AG04449 (cell line): ENCODE measurements at places on chromosomes 2 and 18.

DNA sequence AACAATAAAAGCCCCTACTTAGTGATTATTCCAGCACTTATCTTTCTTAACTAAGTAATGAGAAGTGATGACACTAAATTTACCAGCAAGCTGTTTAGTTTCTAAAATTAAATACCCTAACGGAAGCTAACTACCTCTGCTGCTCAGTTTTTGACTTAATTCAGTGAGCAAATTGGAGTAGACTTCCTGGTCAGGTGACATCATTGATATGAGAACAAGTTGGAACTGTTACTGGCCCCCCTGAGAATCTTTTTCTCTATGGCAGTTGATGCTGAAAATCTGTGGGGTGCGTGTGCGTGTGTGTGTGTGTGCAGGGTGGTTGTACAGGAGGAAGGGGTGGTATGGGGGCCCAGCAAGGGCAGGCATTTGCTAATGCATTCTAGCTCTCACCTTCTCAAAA, 35.5 kb upstream of the BMP10 start:
- DNase-seq: no peak

DNA sequence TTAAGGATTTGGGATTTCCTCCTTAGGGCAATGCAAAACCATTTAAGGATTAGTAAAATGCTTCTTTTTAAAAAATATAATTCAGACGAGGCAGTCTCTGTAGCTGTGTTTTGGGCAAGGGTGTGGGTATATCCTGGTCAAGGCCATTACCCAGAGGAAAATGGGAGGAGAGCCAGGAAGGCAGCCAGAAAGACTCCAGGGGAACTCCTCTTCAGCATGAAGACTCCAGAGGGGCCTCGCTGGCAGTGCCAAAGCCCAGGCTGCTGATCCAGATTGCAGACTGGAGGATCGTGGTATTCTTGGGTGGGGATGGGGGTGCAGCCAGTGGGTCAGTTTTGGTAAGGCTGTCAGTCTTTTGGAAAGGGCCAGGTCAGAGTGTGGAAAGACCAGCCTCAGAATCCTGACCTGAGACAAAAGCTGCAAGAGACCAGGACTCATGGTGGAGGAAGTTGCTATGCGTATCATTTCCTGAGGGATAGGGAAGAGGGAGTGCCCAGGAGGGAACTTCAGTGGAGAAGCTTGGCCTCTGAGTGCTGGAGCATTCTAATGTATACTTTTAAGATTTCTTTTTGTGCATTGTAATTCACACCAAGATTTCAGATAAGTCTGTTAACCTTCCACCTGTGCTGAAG, 20.9 kb upstream of the RAB11FIP5 start:
- DNase-seq: no peak

GRCh38 chr2:14398641-14399040, 233.9 kb upstream of the LRATD1 start:
- no peak for DNase-seq

- no peak for DNase-seq
Measured at GRCh38 chr2:164145093-164145987, 409.5 kb upstream of the FIGN start.

DNA sequence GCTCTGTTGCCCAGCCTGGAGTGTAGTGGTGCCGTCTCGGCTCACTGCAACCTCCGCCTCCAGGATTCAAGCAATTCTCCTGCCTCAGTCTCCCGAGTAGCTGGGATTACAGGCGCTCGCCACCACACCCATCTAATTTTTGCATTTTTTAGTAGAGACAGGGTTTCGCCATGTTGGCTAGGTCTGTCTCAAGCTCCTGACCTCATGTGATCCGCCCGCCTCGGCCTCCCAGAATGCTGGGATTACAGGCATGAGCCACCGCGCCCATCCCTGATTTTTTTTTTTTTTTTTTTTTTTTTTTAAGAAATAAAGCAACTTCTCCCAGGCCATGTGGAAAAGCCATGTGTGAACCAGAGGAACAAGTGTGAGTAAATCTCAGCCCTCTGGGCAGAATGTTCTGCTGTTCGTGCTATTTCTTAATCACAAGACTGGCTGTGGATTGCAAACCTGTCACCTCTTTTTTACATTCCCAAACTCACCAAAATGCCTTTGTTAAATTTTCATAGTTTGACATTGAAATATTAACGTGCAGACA, 6.4 kb upstream of the SH3BP4 start:
- DNase-seq: no peak
